ENCODE measurements at places on chromosomes 6 and 20.
A peak's percentile ranks its signal among the peaks of the same experiment; 100 is the strongest.

GRCh38 chr6:139369568-139370282, 4.7 kb downstream of the CITED2 start:
- DNase-seq = no peak

DNA sequence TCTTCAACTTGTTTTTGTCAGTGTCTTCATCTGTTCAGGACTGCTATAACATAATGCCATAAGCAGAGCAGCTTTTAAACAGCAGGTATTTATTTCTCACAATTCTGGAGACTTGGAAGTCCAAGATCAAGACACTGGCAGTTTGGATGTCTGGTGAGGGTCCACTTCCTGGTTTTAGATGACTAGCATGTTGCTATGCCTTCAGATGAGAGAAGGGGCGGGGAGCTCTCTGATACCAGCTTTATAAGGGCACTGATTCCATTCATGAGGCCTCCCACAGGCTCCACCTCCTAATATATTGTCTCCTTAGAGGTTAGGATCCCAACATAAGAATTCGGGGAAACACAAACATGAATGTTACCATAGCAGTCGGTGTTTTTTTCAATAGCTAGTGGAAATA, 52.9 kb downstream of the FAM83B start:
- no peak for DNase-seq

DNA sequence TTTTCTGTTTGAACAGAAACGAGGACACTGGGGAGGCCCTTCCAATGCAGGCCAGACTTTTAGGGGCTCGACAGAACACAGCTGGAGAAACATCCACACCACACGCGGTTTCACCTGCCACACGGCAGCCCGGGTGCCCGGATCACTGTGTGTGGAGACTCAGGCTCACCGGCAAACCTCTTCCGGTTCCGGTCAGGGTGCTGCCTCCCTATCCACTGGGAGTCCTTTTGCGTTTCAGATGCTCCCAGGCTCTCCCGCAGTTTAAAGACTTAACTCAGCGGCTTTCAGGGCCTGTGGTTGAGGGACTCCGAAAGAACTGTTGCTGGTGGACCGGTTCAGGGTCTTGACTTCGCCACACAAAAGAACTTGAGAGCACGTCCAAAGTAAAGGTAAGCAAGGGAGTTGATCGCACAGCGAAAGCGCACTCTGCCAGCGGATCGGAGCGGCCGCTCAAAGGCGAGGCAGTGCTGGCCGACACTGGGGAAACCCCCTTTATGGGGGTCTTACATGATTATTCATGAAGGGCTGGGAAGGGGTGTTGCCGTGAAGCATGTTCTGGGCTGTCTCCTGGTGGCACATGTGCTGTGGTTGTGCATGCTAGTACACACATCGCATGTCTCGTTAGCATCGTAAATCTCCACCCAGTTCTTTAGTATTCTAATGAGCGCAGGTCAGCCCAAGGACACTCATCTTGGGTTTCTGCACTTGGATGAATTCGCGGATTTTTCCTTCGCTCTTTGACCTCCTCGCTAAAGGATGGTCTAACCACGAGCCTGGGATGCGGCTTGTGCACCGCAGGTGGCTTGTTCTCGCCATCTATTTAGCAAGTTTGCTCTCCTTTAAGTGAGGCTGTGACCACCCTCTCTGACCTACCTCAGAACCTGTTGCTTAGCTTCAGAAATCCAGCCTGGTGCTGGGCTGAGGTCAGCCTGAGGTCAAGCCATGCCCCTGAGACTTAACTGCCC, 180.3 kb downstream of the CDH26 start:
- no peak for DNase-seq

DNA sequence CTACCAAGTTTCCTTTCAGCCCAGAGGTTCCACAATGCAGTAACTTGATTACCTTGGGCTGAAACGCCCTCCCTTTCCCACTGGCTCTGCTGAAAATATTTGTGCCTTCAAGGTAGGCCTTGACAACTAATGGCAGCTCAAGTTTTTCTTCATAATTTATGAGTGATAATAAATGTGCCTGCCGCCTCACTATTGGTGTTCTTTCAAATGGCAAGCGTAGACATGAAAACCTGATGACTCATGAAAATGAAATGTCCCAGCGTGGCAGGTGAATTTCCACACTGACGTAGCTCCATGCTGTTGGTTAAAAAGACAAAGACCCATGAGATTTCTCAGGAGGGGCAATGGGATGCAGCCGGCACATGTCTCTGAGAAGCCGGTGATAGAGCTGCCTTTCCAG, 107.2 kb upstream of the GGTLC1 start:
- DNase-seq = no peak

DNA sequence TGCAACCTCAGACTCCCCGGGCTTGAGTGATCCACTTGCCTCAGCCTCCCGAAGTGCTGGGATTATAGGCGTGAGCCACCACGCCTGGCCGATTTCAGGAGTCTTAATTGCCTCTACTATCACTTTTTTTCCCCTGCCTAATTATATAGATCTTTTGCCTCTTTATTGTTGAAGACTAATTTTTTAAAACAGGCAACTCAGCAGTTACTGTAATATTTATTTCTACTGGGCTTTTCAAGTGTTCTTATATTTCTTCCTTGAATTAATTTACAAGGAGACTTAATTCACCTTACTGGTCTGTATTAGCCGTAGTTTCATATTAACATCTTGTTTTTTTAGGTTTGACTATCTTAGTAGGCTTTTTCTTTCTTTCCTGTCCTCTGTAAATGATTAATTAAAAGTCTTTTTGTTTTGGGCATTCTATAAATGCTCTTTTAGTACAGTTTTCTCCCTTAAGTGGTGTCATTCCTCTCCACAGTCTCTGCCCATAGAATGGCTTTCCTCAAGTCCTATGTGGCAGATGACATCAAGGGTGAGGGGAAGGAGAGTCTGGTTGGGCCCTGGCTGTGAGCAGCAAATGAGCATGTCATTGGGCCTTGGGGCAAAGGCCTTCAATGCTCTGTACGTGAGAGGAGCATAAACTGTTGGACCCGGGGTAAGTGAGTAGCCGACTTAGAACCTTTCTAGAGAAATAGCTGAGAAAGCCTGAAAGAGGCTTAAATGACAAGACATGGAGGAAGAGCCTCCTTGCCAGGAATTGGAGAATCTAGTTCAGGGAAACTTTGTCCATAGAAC, 36.0 kb downstream of the ANKS1A start:
- DNase-seq = no peak

DNA sequence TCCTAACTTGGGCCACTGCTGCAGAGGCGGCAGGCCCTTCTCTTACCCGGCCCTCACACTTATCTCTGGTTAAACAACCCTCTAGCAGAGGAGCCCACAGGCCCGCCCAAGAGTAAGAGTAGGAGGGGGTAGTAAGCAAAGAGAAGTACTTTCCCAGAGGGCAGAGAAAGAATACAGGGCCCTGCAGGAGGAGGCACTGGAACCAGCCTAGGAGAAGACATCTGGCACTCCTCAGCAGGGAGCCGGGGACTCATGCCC, 10.1 kb downstream of the MTCH1 start:
- DNase-seq = no peak

DNA sequence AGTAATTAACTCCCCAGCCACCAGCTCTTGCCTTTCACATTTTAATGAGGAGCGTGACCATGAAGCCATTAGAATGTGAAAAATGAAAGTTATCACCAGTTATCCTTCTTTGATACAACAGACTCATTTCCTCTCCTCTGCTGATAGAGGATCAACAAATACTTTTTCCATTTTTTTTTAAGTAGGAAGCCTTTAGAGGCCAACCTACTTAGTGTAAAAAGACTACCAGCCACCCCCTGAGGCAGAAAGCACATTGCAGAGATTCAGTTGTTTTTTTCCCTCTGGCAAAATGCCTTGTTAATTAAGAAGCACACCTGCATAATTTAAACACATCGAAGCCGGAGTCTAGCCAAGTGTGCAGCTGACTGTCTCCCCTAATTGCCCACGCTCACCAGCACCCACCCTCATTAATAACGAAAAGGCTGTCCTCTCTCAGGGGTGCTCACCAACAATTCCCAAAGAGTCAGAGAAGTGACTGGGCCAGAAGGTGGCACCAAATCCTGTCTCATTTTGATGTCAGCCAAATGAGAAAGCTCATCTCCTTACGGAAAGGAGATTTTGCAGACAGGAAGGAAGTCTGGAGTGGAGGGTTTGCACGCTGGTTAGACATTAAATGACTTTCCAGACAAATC, 60.9 kb upstream of the MC3R start:
- peak; percentile 2 for DNase-seq

- DNase-seq = no peak
These were observed 94.1 kb downstream of the HIVEP2 start for GRCh38 chr6:142850679-142851423.

DNA sequence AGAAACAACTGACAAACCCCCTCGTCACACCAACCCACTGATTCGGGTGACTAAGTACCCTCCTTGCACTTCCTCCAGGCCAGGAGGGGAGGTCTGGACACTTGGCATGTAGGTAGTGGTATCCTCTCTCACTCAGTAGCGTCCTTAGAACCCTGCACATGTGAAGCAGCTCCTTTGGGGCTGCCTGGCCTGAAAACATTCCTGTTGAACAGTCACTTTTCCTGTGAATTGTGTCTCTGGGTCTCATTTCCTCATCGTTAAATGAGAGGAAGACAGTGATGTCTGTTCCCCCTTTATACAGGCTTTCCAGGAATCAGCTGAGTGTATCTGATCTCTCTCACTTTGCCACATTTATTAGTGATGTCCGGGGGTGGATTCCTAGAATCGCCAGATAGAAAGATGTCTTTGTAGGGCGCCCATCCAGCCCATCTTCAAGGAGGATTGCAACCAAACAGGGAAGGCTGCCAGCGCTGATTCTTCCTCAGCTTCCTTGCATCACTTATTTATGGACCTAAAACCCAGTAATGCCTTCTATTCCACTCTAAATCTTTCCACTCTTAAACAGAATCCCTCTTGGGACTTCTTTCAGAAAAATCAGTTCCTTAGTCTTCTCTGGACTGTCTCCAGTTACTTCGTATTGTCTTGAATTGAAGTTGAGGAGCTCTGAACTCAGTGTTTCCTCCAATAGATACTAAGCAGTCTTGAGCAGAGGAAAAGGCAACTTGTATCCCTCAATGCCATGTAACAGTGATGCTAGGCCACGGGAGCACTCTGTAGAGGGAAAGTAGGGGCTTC, 9.4 kb upstream of the POPDC3 start:
- DNase-seq = no peak

DNA sequence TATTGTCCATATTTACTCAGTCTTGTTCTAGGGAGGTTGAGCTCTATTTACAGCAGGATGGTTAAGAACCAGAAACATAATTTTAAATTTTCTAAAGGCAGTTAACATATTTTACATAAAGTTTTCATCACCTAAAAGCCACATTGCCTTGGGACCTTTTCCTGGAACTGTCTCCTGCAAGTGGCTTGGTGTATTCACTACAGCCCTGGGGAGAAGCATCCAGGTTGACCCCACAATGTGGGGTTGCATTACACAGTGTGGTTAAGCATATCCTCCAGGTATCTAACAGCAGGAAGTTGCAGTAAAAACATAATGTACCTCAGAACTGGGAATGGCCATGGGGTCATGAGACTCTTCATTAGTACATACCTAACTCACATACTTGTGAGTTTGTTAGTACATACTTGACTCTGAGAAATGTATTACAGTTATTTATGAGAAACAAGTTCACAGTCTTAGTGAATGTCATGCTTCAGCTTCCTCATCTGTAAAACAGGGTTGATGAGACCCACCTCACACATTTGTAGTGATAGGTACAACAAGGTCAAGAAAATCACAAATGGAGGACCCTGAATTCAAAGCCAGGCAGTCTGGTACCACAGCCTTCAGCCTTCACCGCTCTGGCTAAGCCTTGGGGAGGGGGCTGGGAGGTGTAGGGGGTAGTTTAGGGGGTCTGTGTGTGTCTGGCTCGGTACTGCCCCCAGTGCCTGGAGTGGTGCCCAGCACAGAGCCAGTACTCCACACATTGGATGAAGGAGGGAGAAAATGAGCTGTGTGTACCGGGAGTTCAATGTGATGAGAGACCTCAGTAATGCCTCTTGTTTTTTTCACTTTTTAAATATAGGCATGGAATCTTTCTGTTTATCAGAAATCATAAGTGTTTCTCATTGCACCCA, 52.9 kb downstream of the KAT14 start:
- DNase-seq = no peak

DNA sequence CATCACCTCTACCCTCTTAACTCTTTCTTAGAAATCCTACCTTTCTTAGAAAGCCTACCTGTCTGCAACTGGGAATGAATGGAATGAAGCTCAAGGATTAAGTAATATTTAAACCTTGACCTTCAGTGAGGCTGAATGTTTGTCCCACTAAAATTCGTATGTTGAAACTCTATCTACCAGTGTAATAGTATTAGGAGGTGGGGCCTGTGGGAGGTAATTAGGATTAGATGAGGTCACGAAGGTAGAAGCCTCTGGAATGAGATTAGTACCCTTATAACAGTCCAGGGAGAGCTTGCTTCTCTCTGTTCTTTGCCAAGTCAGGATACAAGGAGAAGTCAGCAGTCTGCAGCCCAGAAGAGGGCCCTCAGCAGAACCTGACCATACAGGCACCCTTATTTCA, 158.0 kb downstream of the TENT5A start:
- no peak for DNase-seq

DNA sequence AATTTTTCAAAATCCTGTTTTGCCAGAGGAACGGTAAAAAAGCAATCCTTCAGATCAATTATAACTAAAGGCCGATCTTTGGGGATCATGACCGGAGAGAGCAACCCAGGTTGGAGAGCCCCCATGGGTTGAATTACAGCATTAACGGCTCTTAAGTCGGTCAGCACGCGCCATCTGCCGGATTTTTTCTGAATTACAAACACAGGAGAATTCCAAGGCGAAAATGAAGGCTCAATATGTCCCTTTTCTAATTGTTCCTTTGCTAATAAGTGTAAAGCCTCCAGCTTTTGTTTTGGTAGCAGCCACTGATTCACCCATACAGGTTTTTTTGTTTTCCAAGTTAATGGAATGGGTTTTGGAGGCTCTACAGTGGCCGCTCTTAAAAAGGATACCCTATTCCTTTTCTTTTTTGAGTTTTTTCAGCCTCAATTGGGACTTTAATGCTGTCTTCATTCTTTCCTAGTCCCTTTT, 16.9 kb upstream of the PTCRA start:
- peak; percentile 24 for DNase-seq

DNA sequence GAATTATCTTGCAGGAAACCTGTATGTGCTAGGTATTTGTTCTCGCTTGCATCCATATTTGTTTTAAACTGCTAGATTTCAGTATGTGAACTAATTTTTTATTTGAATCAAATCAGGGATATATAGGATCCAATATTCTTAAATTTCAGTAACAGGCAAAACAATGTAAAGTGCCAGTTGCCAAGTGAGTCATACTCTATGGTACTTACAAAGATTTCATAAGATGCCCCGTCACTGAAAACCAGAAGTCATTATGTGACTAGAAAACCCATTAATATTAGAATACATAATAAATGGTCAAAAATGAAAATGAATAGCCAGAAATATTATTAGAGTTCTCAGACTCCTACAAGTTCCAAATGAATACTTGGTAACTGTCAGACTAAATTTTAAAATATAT, 481.2 kb downstream of the TFAP2A start:
- DNase-seq = no peak
